ENCODE measurements at places on chromosomes 5 and 9.

GRCh38 chr9:134130503-134131375, 5.1 kb upstream of the WDR5 start:
- DNase-seq = peak; percentile 30

GRCh38 chr5:45029553-45029952, 220.8 kb downstream of the MRPS30 start:
- DNase-seq = no peak

DNA sequence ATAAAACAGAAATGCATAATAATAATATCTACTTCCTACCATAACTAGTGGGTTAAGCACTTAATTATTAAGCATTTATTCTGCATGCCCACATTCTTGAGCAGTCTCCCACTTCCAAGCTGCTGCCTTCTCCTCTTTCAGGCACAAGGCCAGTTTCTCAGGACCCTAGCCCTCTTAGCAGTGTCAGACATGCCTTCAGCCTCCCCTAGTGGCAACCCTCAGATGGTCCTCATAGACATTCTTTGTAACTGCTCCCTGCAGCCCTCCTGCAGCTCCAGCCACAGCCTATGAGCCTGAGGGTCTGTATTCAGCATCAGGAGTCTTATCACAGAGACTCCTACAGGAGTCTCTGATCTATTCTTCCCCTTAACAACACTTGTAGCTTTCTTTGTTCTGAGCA, 3.9 kb downstream of the IL9 start:
- DNase-seq = no peak

DNA sequence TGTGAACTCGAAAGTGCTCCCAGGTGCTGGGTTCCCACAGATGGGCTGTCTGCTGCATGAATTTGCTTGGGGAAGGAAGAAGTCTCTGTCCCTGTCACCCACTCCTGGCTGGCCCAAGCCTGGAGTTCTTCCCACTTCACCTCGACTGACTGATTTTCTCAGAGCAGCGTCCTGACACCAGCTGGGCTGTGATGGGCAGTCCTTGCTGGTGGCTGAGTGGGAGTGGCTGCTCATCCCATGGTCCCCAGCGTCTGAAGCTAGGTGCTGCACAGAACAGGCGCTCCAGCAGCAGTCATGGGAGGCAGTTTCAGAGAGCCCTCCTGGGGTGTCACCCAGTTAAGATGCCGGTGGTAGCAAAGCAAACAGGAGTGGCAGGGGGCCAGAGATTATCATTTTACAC, 10.1 kb upstream of the NEURL1B start:
- no peak for DNase-seq

DNA sequence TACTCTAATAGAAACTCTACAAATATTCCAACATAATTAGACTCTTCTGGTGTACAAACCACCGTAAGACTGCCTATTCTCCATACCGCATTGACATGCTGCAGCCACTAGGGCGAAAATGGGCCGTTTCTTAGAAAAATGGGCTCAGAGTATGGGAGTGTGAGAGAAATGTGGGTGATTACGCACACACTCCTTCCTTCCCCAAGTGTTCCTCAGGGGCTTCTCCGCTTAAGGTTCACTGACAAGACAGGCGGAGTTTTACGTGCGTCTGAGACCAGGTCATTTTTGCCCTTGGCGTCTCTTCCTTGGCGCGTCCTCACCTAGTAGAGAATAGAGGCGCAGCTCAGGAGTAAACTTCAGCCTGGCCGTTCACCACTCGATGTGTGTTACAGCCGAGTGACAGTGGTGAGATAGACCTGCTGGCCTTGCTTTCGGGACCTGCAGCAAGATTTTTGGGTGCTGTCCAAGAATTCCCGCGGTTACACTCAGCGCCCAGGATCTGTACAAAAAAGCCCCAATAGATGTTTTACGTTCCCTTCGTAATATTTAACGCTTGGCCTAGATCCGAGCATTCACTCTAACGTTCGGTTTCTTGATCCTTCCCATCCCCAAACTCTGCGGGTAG, 1.8 kb upstream of the NTRK2 start:
- no peak for DNase-seq

- DNase-seq = no peak
These were observed 47.9 kb downstream of the ALG2 start for GRCh38 chr9:99173570-99174504.

DNA sequence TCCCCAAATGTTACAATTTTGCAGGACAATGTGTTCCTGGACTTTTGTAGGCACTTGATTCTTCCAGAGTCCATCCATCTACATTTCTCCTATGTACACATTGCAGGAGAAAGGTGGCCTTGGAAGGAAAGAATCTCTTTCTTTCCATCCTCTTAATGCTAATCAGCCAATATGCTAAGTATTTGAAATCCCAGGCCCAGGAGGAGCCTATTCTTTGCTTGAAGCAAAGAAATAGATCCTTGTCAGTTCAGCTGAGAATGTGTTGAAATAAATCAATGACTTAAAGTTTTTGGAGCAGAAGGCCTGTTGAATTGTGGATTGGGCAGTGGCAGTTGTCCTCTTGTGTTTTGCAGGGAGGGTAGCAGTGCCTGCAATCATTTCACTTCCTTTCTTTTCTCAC, 113.3 kb downstream of the PTTG1 start:
- no peak for DNase-seq

GRCh38 chr5:156778139-156778706, 71.9 kb upstream of the PPP1R2B start:
- no peak for DNase-seq

DNA sequence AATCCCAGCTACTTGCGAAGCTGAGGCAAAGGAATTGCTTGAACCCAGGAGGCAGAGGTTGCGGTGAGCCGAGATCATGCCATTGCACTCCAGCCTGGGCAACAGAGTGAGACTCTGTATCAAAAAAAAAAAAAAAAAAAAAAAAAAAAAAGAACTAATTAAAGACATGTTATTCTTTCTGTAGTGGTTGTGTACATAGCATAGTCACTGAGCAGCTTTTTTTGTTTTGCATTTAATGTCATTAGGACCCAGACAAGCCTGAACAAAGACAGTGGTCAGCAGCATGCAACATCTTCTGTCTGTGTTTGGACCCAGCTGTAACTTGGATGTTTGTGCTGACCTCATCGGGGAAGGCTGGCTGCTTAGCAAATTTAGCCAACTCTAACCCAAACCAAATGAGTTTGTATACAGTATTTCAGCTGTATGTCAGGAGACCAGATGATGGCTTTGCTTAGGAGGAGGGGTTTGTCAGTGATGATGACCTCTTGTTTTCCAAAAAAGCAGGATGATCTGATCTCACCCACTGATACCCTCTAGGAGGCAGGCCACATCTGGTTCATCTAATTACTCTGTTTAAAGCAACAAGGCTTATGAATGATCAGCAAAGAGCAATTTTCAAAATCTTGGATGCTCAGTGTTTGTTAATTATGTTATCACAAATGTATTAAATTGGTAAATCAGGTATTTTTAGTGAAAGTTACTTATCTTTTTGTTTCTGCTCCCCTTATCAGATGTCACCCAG, 39.5 kb downstream of the SNCAIP start:
- peak; percentile 24 for DNase-seq

DNA sequence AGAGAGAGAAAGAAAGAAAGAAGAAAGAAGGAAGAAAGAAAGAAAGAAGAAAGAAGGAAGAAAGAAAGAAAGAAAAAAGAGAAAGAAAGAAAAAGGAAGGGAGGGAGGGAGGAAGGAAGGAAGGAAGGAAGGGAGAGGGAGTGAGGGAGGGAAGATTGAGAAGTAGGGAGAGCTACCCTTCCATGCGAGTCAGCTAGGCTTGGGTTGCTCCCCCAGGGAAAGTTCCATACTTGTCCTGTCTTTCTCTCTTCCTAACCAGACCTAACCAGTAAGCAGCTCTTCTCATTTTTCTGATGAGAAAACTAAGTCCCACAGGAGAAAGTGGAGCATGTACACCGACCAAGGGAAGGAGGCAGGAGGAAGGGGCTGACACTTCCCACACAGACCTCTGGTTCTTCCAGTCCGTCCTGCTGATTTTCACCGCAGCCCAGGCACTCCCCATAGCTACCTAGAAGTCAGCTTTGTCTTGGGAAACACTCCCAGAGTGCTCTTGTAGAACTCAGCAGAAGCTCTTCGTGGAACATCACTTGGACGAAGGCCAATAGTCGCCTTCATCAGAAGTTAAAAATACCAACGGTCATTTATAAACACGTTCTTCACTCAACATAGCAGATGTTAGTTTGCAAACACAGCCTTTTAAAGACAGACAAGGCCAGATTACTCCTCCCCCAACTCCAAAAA, 29.0 kb upstream of the ENTREP1 start:
- DNase-seq = no peak

- no peak for DNase-seq
These were observed 2.0 kb downstream of the S100Z start for GRCh38 chr5:76851728-76852369.

DNA sequence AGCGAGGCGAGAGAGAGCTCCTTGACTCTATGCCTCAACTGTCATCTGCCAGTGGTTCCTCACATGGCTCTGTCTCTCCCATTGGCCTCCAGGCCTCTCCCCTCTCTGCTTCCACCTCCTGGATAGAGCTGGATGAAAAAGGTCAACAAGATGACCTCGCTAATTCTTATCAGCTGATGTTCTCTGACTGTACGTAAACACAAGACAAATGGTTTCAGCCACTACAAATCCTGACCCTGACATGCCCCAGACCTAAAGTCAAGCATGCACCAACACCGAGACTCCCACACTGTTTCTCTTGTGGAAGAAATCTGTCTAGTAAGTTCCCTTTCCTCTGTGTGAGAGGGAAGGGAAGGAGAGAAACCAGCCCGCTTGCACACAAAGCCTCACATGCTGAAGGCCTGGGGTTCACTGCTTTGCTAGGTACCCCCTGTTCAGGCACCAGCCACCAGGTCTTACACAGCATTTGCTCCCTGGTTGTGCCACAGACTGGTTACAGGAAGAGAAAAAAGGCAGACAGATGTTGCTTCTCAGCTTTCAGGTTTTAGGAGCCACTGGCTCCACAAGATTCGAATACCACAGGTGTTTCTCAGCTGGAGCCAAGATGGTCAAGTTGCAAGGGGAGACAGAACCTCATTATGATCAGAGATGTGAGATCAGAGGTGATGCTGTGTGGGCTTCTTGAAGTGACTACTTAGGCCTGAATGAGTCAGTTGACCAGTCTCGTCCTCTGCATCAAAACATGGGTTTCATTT, 592.5 kb downstream of the CCDC171 start:
- no peak for DNase-seq

DNA sequence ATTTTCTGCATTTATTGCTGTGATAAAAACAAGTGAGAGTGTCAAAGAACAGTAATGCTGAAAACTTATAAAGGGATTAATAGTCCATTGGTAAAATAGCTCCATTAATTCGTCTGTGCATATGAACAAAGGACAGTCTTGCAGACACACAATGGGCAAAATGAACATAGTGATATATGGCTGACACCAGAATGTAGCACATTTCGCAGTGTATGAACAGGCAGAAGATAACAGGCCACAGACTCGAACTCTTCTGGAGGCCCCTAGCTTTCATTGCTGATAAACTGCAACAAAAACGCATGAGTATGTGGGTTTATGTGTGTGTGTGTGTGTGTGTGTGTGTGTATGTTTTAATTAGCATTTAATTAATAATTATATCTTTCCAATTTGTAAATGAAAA, 354.8 kb downstream of the TAF11L14 start:
- DNase-seq = no peak
